T-helper 2 cell treated with Interferon-gamma antibody and Interleukin-4, amounts not matched to agents 100 ng/mL and 5 ng/mL, for 36 hours (primary cell): ENCODE measurements at places on chromosomes 7 and 10. TPM values are rescaled to one million over a fixed set of nuclear protein-coding genes. Genes with fewer than 3 reads are reported as not detected.

The RASA4B gene
- total RNA-seq: 16.2 and 17.0 TPM in 2 replicates

The SPDYE16 gene
- total RNA-seq: 0.25 and 0.59 TPM in 2 replicates

The SPACDR gene
- 3.2 and 3.3 TPM in 2 replicates for total RNA-seq

The TNS3 gene
- total RNA-seq: 0.20 TPM in 2 replicates

The ABI1 gene
- total RNA-seq: 59.3 and 59.9 TPM in 2 replicates

The VWDE gene
- total RNA-seq: 4.1 and 4.2 TPM in 2 replicates

The CHAT gene
- 0.14 TPM in 1 of 2 replicates, not detected in the other for total RNA-seq

The CTBP2 gene
- total RNA-seq: 0.23 TPM in 2 replicates

The COL17A1 gene
- total RNA-seq: not detected in 2 replicates

The ANKRD61 gene
- total RNA-seq: 0.18 TPM in 1 of 2 replicates, not detected in the other

The PSD gene
- 1.4 and 1.6 TPM in 2 replicates for total RNA-seq

The LRRC72 gene
- total RNA-seq: not detected in 2 replicates

The GIMAP6 gene
- 115 and 119 TPM in 2 replicates for total RNA-seq

The LRIT1 gene
- not detected in 2 replicates for total RNA-seq

The PRSS58 gene
- not detected in 2 replicates for total RNA-seq

The PNLIPRP1 gene
- total RNA-seq: not detected in 2 replicates

The SVOPL gene
- total RNA-seq: 1.0 and 1.2 TPM in 2 replicates

The INHBA gene
- total RNA-seq: 0.09 TPM in 1 of 2 replicates, not detected in the other
